ENCODE measurements at places on chromosomes 7 and 10.

- peak; percentile 87 for DNase-seq
Measured at GRCh38 chr10:96850825-96851224, 18.7 kb downstream of the LCOR start.

GRCh38 chr10:18456984-18457383 is 194.4 kb downstream of the NSUN6 start:
- no peak for DNase-seq

- no peak for DNase-seq
Measured at GRCh38 chr7:132678656-132679055, 102.4 kb upstream of the PLXNA4 start.

DNA sequence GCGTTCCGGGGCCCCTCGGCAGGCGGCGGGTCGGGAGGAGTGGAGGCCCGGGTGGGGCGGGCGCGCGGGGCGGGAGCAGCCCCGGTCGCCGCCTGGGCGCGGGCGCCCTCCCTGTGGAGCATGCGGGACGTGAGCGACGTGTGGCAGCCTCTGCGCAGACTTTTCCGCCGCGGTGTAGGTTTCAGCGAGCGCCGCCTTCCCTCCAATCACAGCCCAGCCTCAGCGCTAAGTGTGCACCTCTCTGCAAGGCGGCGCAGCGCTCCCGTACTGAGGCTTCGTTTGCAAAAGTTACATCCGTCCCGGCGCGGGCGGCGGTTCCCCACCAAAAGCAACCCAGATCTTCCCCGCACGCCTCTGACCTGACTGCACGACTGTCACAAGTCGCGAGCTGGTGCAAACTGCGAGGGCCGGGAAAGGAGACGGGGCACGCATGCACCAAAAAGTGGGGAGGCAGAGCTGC is 1.2 kb upstream of the PFKFB3 start:
- DNase-seq: peak; percentile 63

- DNase-seq: no peak
Measured at GRCh38 chr7:70063927-70064326, 465.7 kb downstream of the AUTS2 start.

GRCh38 chr10:117500456-117500855 is 42.1 kb upstream of the EMX2 start:
- DNase-seq: no peak

DNA sequence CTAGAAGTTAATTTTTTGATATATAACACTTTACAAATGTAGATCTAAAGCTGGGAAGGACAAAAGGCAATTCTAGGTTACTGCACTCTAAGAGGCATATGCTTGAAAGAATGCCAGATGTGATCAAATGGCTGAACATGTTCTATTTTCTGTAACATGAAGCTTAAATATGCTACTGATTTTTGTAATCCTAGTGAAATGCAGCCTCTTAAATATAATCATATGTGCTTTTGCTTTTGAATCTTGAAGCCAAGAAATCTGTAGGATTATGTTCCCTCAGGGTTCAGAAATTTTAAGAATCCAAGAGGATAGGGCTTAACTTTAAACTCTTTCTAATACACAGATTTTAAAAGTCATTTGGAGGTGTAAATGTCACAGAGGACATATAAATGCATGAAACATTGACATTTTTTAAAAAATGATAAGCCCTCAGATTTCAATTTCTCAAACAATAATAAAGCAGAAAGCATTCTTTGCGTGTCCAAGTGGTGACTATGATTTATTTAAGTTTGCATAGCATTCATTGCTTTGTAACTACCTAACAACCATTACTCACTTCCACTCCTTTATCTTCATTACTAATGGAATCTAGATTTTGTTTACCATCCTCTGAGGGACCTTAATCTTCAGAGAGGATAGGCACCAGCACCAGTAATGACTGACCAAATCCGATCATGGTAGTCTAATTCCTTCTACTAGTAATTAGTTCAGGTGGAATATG is 170.4 kb downstream of the MAGI2 start:
- peak; percentile 93 for DNase-seq

DNA sequence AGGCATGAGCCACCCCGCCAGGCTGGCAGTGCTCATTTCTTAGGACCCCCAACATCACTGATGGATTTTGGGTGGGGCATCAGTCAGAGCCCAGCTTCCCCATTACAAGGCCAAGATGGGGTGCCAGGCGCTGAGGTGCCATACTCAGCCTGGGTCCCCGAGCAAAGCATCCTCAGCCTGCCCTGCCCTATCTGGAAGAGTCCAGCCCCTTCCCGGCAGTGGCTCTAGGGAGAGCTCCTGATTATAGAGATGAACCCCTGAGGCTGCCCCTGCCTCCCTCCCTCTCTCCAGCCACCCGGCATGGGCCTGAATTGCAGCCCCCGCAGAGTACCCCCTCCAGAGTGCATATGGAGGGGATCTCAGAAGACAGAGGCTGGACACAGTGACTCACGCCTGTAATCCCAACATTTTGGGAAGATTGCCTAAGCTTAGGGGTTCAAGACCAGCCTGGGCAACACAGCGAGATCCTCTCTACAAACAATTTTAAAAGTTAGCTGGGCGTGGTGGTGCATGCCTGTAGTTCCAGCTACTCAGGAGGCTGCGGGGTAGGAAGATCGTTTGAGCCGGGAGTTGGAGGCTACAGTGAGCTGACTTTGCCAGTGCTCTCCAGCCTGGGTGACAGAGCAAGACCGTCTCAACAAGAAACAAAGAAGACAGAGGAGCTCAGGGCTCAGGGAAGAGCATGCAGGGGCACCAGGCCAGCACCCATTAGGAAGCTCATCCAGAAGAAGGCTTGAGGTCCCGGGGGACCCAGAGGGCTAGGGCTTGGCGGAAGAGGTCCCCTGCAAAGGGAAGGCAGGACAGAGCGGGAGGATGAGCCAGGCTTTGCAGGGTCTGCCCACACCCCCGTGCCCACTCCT is 13.3 kb downstream of the LAT2 start:
- DNase-seq: no peak
